ENCODE measurements at places on chromosomes 4 and X.

- no peak for DNase-seq
Observed at GRCh38 chr4:185396724-185397385, at the start of gene ANKRD37. Gene ANKRD37, plus strand, starts transcription at chr4:185396841. Its CDS starts 83 bp downstream, at chr4:185396924.

DNA sequence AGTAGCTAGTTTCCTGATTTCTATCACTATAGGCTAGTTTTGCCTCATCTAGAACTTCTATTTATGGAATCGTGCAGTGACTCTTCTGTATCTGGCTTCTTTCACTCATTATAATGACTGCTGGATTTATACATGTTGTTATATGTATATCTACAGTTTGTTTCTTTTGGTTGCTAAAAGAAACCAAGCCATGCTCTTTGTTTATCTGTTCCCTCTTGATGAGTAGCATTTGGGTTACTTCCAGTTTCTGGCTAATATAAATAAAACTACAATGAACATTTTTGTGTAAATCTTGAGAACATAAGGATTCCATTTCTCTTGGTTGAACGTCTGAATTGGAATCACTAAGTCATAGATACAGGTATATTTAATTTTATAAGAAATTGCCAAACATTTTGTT, 73.9 kb downstream of the ARHGAP24 start:
- DNase-seq: no peak

DNA sequence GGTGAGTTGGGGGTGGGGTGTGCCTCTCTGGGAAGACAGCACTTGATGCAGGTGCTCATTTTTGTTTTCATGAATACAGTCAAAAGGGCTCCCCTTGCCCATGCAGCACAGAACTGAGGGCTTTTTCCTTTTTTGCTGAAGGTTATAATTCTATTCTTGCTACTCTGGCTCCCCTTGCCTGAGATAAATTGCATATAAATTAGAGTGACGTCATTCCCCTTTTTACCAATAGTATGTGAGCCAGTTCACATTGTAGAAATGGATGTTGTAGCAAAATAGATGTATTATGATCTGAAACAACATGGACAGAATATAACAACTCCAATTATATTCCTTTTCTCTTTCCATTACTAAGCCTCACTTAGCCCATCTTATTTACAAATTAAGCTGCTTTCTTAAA, 28.4 kb downstream of the CXorf58 start:
- no peak for DNase-seq

- no peak for DNase-seq
Observed at GRCh38 chr4:144189121-144189520, 48.6 kb upstream of the GYPA start.

DNA sequence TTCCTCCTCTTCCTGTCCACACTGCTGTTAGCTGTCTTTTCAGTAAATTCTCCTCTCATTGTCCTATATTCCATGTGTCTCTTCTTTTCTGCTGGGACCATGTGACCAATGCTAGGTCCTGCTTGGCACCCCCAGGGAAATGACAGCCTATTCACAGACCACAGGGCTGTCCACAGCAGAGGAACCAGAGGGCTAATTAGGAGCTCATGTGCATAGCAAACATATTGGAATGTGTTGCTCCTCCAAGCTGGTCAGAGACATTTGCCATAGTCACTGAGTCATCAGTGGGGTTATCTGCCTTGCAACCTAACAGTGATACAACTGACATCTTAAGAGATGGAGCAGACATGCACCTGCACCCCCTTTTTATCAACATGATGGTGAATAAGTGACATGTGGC, 67.9 kb upstream of the PUDP start:
- DNase-seq: no peak

All from activated CD8-positive, alpha-beta memory T cell treated with anti-CD3 and anti-CD28 coated beads, Interleukin-2, amount 50 U/mL, for 4 hours (primary cell).